ENCODE measurements at places on chromosomes 1 and 21. TPM values are rescaled to one million over a fixed set of nuclear protein-coding genes. Genes with fewer than 3 reads are reported as not detected.

Gene BRDT
- total RNA-seq, result not detected

Gene UBQLN4
- 34.3 TPM for total RNA-seq

Gene INPP5B
- 4.0 TPM for total RNA-seq

Gene DHRS3
- total RNA-seq, result 49.5 TPM

Gene CBS
- total RNA-seq, result 11.2 TPM

Gene DNASE2B
- total RNA-seq, result not detected

Gene LEFTY2
- 0.18 TPM for total RNA-seq

Gene SLC2A5
- 0.50 TPM for total RNA-seq

Gene GBP7
- not detected for total RNA-seq

Gene COL11A1
- 1.7 TPM for total RNA-seq

Gene CELA2B
- not detected for total RNA-seq

Gene ZMYM1
- total RNA-seq, result 6.9 TPM

Gene IVNS1ABP
- 24.8 TPM for total RNA-seq

Gene C1QA
- total RNA-seq, result not detected

Gene KRTAP19-1
- not detected for total RNA-seq

Gene HSD17B7
- 8.3 TPM for total RNA-seq

Gene LCE1A
- not detected for total RNA-seq

Gene ATP6V1G3
- not detected for total RNA-seq

Gene OVAAL
- total RNA-seq, result 0.10 TPM

Gene FLG
- not detected for total RNA-seq

Gene KRTAP13-2
- total RNA-seq, result not detected

Gene AUNIP
- total RNA-seq, result 8.5 TPM

Gene CAPZB
- total RNA-seq, result 231 TPM

Gene CRYBG2
- 1.5 TPM for total RNA-seq

Gene SIPA1L2
- 6.3 TPM for total RNA-seq

Gene NKAIN1
- total RNA-seq, result 1.1 TPM

Gene TTC39A
- total RNA-seq, result 1.6 TPM

Gene S100A2
- 37.7 TPM for total RNA-seq

Gene CCDC30
- 0.76 TPM for total RNA-seq

Gene GNG4
- total RNA-seq, result 15.7 TPM
